ENCODE measurements at places on chromosomes 5 and 9. TPM values are rescaled to one million over a fixed set of nuclear protein-coding genes. Genes with fewer than 3 reads are reported as not detected.

The CCL21 gene
- 32.6 TPM for total RNA-seq

DNA sequence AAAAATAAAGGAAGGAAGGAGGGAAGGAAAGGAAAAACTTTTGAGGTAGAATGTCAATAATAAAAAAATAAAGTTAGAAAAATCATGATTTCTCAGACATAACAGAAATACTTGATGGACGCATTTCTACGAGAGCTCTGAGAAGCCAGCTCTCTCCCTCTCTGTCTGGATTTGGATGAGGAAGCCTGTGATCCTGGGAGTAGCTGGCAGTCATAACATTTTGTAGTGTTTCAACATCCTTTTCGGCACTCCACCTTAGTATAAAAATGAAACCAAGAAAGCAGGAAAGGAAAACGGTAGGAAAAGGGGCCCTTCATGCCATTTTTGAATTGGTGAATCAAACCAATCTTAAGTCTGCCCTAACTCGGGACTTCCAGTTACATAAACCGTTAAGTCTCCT lies 321.3 kb downstream of the EPB41L4A start:
- no peak for DNase-seq

DNA sequence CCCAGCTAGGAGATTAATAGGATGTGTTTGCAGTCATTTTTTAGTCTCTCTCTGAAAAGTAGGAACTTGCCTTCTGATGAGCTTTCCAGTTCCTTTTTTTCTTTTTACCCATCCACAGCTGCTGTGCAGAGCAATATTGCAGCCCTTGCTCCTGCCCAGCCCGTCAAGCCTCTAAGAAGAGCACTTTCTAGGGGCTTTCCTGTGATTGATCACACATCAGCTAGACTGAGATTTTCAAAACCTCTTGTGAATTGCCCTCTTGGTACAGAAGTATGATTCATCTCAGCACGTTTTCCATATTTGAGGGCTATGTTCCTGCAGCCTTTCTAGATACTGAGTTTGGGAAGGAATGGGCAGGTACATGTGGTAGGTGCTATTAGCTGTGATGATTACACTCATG lies 93.9 kb downstream of the GALNT10 start:
- DNase-seq, result no peak

DNA sequence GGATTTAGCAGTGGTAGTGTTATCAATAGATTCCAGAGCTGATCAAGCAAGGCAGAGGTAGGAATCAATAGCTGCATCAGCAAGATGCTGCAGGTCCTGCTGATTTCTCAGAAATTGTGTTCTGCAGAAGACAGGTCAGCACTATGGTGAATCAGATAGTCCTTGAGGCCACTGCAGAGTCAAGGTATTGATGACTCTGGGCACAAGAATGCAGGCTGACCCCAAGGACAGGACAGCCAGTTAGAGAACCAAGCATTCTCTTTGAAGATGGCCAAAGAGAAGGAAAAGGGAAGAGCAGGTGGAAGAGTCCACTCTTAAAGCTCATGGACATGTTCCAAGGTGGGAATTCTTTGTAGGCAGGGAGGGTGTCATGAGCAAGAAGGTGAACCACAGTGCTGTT lies 28.0 kb downstream of the PRUNE2 start:
- DNase-seq, result no peak

DNA sequence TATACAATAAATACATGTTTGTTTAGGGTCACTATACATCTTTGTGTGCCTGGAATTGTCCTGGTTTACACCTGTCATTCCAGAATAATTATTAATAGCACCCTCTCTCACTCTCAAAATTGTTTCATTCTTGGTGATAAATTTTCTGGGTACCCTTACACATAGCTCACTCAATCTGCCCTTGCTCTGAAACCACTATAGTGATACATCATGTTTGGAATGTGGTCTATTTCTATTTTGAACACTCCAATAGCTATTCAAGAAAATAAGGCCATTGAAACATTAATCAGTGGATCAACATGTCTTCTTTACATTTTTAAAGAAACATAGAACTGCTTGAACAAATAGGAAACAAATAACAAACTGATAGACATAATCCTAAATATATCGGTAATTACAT lies 158.7 kb downstream of the ARRDC3 start:
- no peak for DNase-seq

The GCNT4 gene
- total RNA-seq, result 3.3 TPM

- DNase-seq, result no peak
These were observed 1.5 kb downstream of the CRHBP start for GRCh38 chr5:76954383-76954763.

- DNase-seq, result no peak
These were observed 10.6 kb downstream of the PLEKHG4B start for GRCh38 chr5:102411-103043.

Measured in body of pancreas (tissue), 4 donors.